T-helper 17 cell (primary cell): ENCODE measurements at places on chromosomes 12 and 14. TPM values are rescaled to one million over a fixed set of nuclear protein-coding genes. Genes with fewer than 3 reads are reported as not detected.

DNA sequence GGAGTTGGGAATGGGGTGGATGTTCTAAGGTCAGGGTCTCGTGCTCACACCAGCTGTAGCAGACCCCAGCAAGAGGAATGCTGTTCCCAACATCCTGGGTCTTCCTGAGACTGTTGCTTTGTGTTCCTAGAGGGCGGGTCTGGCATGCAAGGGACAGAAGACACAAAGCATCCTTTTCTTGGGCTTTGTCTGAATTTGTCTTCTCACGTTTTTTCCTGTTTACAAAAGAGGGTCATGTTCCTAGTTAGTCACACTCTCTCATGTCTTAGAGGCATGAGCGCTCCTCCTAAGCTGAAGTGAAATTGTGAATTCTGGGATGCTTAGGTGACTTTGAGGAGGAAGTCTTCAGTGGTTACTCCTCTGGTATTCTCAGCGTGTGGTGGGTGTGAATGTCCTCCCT, 9.6 kb upstream of the TAMALIN start:
- H3K4me3 ChIP-seq = no peak overlapping the region
- no peaks in the 10 kb centered on the region for H3K27me3 ChIP-seq
- H3K27ac ChIP-seq = peak overlapping the region; percentile 9
- H3K4me1 ChIP-seq = peaks cover 7% of the 10 kb centered on the region
- no peak for DNase-seq
- no peaks in the 10 kb centered on the region for H3K36me3 ChIP-seq

DNA sequence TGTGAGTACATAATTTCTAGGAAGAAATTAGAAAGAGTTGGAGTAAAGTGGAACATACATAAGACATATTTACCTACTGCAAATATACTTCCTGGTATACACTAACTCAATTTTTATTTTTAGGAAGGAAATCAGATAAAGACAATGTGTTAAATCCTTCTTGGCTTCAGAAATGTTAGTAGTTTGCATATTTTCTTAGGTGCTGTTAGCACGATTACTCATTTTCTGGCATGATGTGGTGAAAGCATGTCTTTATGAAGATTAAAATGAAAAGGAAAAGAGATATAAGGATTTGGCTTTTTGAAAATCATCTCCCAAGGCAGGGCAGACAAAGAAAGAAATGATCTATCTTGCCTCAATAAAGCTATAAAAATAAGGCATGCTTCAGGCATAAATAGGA, 287.6 kb upstream of the E2F7 start:
- no peak overlapping the region for H3K27ac ChIP-seq
- no peak for DNase-seq
- H3K27me3 ChIP-seq = no peaks in the 10 kb centered on the region
- H3K36me3 ChIP-seq = no peaks in the 10 kb centered on the region
- no peak overlapping the region for H3K4me3 ChIP-seq

DNA sequence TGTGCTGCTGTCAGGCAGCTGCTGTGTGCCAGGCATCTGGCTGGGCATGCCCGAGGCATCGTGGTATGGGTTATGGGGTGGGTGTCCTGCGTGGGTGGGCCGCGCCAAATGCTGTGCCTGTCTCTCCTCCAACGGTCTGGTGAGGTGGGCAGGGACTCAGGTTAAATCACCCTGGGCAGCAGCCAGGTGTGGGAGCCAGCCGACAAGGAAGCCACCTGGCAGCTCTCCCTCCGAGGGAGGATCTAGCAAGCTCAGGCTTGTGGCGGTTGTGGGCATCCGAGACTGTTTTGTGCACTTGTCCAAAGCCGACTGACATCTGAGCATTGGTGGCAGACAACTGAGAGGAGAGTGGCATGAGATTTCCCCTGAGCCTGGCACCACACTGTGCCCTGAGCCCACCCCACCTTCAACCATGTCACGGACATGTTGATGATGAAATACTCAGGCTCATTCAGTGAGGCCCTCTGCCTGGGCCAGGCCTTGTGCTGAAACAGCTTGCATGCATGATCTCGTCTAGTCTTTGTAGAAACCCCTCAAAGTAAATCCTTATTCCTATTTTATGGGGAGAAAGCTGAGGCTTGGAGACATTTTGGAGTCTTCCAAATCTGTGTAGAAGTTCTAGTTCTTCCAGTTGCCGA, 181.8 kb upstream of the MYL2 start:
- H3K36me3 ChIP-seq = peaks cover 2% of the 10 kb centered on the region
- H3K27ac ChIP-seq = no peak overlapping the region
- DNase-seq = no peak
- peaks cover 8% of the 10 kb centered on the region for H3K4me1 ChIP-seq
- H3K27me3 ChIP-seq = peaks cover 47% of the 10 kb centered on the region

DNA sequence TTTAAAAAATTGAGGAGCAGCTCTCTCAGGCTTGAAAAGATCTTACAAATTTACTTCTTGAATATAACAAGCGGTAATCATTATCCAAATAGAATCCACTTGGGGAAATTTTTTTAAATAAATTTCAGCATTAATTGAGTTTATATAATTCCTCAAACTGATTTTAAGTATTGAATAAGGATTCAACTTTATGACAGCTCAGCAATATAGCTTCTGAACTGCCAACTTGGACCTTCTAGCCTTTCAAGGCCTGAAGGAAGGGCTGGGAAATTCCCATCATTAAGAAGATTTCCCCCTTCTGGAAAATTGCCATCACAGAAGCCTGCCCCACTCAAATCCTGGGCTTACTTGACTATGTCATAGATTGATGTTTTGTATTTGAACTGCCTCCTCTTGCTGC, 57.5 kb upstream of the GARIN2 start:
- H3K36me3 ChIP-seq = peaks cover 5% of the 10 kb centered on the region
- no peak overlapping the region for H3K4me3 ChIP-seq
- DNase-seq = no peak

DNA sequence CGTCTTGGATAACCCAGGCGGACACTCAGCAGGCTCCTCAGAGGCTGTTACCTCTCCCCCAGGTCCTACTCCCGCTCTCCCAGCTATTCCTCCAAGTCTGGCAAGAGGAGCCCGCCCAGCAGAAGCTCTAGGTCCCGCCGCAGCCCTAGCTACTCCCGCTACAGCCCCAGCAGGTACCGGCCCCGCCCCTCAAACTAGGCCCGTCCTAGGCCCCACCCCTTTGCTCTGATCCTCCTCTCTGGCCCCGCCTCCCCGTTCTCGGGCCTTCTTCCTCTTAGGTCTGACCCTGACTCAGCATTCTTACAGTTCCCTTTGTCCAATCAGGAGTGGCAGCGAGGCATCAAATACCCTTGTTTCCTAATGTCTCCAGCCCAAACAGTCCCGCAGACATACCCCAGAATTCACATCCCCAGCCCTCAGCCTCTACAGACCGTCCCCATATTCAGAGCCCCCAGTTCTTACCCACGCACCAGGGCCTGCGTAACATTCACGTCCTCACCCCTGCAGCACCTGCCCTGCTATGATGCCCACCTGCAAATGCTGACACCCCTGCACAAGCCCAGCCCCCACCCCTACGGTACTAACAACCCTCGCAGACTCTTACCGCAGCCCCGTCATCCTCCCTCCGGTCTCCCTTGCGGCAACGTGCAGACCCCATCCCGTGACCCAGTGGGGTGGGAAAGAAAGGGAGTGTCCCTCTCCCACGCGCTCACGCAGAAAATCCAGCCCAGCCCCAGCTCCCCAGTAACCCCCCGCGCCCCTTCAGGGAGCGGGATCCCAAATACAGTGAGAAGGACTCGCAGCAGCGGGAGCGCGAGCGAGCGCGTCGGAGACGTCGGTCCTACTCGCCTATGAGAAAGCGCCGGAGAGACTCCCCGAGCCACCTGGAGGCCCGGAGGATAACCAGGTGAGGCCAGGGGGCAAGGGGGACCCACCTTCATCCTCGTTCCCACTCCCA, 25.0 kb upstream of the HSPB8 start:
- no peak overlapping the region for H3K27ac ChIP-seq
- H3K4me1 ChIP-seq = no peaks in the 10 kb centered on the region
- no peak overlapping the region for H3K4me3 ChIP-seq
- peaks cover 2% of the 10 kb centered on the region for H3K36me3 ChIP-seq
- no peak for DNase-seq

DNA sequence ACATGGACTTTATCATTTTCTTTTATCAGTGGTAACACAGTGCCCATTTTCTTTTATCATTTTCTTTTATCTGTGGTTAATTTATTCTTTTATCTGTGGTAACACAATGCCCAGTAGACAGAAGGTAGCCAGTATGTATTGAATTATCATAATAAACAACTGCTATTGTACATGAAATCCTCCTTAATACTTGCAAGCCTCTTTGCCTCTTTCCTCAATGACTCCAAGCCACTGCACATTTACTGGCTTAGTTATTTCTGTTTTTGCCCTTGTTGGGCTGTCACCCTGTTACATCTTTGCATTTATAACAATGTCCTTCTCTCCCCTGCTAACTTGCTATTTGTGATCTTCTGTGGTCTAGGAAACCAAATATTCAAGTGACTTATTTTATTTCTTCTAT, 345.0 kb downstream of the ATP23 start:
- peaks cover 3% of the 10 kb centered on the region for H3K36me3 ChIP-seq
- peaks cover 6% of the 10 kb centered on the region for H3K27me3 ChIP-seq
- no peaks in the 10 kb centered on the region for H3K4me1 ChIP-seq
- no peak overlapping the region for H3K27ac ChIP-seq
- no peak for DNase-seq

GRCh38 chr12:49824895-49825294, 3.3 kb downstream of the NCKAP5L start:
- H3K36me3 ChIP-seq = no peaks in the 10 kb centered on the region
- H3K27me3 ChIP-seq = no peaks in the 10 kb centered on the region
- DNase-seq = no peak
- no peak overlapping the region for H3K4me3 ChIP-seq

DNA sequence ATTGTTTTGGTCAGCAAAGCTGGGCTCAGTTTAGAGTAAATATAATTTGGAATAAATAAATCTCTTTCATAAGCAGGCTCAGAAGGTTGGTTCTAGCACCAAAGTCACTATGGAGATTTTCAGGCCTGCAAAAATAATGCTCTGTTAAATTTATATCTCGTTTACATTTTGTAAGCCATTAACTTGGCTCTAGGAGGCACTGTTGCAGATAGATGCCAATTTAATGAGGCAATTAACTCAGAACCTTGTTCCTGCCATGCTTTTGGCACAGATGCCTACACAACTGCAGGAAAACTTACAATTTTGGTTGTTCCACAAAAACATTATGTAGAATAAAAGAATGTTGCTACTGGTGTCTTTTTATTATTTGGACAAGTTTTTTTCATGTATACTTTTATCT, 428.1 kb downstream of the FLRT2 start:
- peaks cover 9% of the 10 kb centered on the region for H3K4me1 ChIP-seq
- H3K27me3 ChIP-seq = no peaks in the 10 kb centered on the region
- H3K27ac ChIP-seq = no peak overlapping the region
- no peaks in the 10 kb centered on the region for H3K36me3 ChIP-seq
- no peak for DNase-seq

DNA sequence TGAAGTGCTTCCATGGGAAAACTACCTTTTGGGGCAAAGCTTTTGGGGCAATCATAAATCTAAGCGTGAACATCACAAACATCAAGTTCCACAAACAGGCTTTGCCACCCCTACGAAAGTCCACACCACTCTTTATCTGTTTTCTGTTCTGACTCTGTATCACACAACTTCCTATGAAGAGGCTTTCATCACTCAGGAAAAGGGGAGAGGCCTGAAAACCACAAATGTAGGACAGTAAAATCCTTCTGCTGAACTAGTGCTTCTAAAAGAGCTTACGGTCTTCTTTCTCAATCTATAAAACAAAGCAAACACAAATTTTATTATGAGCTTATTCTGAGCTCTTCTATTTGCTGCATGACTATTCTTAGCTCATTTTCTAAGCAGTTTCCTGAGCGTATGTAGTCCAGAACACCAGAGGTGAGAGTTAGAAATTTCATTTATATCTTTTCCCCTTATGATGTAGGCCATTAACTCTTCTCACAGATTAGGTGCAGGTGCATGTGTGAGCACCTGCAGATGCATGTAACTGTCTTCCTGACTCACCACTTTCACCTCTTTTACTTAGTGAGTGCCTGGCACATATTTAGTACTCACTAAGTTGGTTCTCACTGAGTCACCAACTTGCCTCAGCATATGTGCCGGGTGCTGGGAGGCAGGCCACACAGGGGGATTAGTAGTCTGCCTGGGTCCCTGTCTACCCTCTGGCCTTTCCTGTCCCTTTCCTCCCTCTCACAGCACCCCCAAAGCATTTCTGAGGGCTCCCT, 32.9 kb upstream of the SYCP3 start:
- no peak for DNase-seq
- no peak overlapping the region for H3K27ac ChIP-seq
- H3K4me1 ChIP-seq = no peaks in the 10 kb centered on the region
- no peaks in the 10 kb centered on the region for H3K27me3 ChIP-seq

GRCh38 chr14:76257842-76258397, 106.2 kb downstream of the GPATCH2L start:
- H3K4me3 ChIP-seq = no peak overlapping the region
- no peaks in the 10 kb centered on the region for H3K4me1 ChIP-seq
- peaks cover 13% of the 10 kb centered on the region for H3K27me3 ChIP-seq

- no peak overlapping the region for H3K27ac ChIP-seq
- peaks cover 2% of the 10 kb centered on the region for H3K36me3 ChIP-seq
- DNase-seq = no peak
- peaks cover 2% of the 10 kb centered on the region for H3K4me1 ChIP-seq
- peaks cover 41% of the 10 kb centered on the region for H3K27me3 ChIP-seq
Observed at GRCh38 chr12:128852026-128852698, 1.1 kb upstream of the GLT1D1 start.

GRCh38 chr14:102539544-102540314, 30.2 kb upstream of the ANKRD9 start:
- H3K4me3 ChIP-seq = no peak overlapping the region
- H3K36me3 ChIP-seq = peaks cover 2% of the 10 kb centered on the region
- no peak for DNase-seq
- H3K27me3 ChIP-seq = no peaks in the 10 kb centered on the region

DNA sequence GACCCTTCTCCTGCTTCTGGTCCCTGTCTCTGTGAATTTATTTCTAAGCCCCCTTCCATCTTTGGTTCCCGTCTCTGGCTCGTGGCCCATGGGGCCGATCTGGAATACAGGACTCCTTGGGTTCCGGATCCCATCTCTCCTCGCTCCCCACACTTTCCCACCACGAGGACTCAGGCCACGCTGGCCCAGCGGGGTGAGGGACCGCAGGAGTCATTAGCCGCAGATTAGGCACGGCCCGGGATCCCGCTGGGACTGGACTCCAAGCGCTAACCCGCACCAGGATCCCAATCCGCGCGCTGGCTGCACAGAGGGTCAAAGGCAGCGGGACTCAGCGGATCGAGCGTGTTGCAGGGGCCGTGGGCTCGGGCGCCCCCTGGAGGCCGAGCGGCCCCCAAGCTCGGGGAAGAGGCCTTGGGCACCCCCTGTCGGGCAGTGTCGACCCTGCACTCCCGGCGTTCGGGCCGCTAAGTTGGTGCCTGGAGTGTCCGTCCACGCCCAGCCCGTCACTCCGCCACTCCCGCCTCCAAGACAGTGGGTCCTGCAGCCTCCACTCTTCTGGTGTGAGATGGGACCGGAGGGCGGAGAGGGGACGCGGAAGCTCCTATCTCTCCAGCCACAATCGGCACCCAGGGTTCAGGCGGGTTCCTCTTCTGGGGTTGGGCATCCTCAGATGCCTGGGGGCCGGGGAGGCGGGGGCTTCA, 9.5 kb downstream of the SHMT2 start:
- peak overlapping the region; percentile 98 for H3K4me3 ChIP-seq
- H3K4me1 ChIP-seq = peaks cover 68% of the 10 kb centered on the region
- H3K27ac ChIP-seq = peak overlapping the region; percentile 87
- H3K36me3 ChIP-seq = peaks cover 8% of the 10 kb centered on the region
- peaks cover 79% of the 10 kb centered on the region for H3K27me3 ChIP-seq
- DNase-seq = peak; percentile 79

The MLEC gene
- total RNA-seq = 21.8 TPM

The OVCH1 gene
- total RNA-seq = not detected

The ACADS gene
- 9.1 TPM for total RNA-seq

The FGF6 gene
- total RNA-seq = not detected

The FBXO21 gene
- total RNA-seq = 61.7 TPM

The SOX5 gene
- 1.4 TPM for total RNA-seq

The RBP5 gene
- not detected for total RNA-seq

The TAS2R8 gene
- total RNA-seq = not detected

The KRT71 gene
- not detected for total RNA-seq

The GYS2 gene
- total RNA-seq = 0.15 TPM

The RND1 gene
- 8.2 TPM for total RNA-seq

The P3H3 gene
- total RNA-seq = 0.97 TPM
